HFFc6 (cell line): ENCODE measurements at places on chromosomes 1 and 21. TPM values are rescaled to one million over a fixed set of nuclear protein-coding genes. Genes with fewer than 3 reads are reported as not detected.

- no peak for DNase-seq
Measured at GRCh38 chr1:11944358-11944931, 9.9 kb downstream of the PLOD1 start.

Gene BEST4
- total RNA-seq: 0.12 to 0.15 TPM (median 0.12 TPM) in 3 replicates

Gene MEAF6
- 56.8 to 61.9 TPM (median 58.6 TPM) in 3 replicates for total RNA-seq

- DNase-seq: no peak
Measured at GRCh38 chr1:209670441-209671082, 4.7 kb upstream of the G0S2 start.

Gene RASAL2
- 23.7 to 30.4 TPM (median 27.5 TPM) in 3 replicates for total RNA-seq

Gene GPR37L1
- total RNA-seq: not detected in 3 replicates

DNA sequence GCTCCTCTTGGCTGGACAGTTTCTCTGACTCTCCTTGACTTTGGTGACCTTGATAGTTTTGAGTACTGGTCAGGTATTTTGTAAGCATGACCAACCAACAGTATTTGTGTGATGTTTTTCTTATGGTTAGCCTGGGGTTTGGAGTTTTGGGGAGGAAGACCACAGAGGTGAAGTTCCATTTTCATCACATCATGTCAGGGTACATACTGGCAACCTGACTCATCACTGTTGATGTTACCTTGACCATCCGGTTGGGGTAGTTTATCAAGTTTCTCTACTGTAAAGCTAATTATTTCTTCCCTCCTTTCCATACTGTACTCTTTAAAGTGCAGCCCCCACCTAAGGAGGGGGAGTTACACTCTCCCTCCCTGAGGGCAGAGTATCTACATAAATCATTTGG, 13.4 kb downstream of the OSCP1 start:
- peak; percentile 6 for DNase-seq

Gene OR2T29
- not detected in 3 replicates for total RNA-seq

DNA sequence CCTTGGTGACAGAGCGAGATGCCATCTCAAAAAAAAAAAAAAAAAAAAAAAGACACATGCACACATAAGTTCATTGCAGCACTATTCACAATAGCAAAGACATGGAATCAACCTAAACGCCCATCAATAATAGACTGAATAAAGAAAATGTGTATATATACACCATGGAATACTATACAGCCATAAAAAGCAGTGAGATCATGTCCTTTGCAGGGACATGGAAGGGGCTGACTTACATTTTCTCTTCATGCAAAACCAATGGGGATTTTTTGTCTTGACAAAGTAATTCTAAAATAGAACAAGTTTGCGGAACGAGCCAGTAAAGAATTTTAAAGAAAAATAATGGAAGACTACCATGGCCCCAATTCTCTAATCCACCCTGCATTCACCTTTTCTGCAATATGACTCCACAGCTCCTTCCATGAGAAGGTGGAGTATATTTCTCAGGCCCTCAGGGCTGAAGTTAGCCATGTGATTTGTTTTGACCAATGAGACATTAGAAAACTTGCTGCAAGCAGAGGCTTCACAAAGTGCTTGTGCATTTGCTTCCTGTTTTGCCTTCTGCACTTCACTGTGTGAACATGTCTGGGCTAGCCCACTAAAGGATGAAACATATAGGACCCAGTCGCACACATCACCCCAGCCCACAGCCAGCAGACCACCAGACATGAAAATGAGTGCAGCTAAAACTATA, 78.8 kb upstream of the NR5A2 start:
- no peak for DNase-seq

DNA sequence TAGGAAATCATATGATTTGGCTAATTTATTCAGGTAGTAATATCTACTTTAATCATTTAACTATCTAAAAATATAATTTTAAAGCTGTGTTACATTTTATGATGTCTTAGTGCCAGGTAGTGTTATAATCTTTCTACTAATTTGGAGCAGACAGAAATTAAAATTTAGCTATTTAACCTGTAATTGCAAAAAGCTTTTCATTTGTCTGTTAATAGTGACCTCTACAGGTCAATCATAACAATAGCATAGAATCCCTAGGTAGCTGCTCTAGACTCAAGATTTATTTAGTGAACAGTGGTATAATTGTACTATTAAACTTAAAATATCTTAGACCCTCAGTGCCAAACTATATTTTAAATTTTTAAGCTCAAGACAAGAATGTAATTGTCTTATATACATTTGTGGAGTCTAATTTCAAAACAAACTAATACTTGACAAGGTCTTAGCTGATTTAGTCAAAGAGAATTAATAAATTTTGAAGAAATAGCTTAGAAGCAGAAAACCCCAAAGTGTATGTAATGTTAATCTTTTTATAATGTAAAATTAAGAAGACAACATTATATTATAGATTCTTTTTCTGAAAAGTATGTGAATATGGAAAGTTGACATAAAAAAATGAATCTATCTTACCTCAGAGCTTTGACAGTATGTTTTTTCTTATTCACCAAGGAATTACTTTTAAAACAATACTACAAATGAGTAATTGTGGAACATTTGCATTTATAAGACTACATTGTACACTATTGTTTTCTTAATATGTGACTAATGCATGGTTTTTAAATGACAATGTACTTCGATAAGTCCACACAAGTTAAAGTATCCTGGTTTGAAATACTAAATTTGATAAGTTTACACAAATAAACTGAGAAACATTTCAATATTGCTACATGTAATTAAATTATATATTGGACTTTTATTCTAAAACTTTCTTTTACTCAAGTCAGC, 64.1 kb upstream of the RNPC3 start:
- peak; percentile 34 for DNase-seq

DNA sequence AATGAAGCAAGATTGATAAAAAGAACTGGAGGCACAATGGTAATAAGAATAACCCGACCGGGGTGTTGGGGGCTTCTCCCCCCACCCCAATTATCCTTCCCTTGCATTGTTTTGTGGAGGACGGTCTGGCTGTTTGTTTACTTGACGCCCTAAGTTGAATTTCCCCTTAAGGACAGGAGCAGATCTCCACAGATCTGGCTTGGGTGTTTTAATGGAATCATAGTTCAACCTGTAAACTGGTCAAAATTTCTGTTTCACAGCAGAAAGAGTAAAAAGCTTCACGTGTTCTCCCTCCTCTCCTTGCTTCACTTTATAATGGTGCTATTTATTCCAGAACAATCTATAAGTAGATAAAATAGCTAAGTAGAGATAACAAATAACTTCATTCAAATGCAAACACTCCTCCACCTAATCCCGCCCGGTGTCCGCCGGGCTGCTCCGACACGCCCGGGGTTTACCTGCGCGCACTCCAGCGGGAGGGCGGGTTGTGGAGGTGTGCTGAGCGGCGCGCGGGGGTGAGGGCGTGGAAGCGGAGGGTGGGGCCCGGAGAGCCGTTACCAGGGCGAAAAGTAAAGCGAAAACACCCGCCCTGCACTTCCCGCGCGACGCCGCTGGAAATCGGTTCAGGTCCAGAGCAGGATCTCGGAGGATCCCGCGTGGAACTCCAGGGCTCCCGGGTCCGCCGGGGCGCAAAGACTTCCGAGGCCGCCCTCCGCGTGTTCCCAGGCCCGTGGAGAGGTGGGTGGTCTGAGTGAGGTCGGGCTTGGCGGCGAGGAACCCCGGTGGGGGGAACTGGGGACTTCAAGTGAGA, 2.0 kb upstream of the ATF3 start:
- DNase-seq: no peak

Gene TNNI3K
- not detected in 3 replicates for total RNA-seq

- peak; percentile 65 for DNase-seq
Measured at GRCh38 chr1:39103328-39104157, 77.4 kb downstream of the NDUFS5 start.

Gene KIF2C
- total RNA-seq: 15.6 to 45.0 TPM (median 36.2 TPM) in 3 replicates

Gene MCOLN3
- total RNA-seq: 0.19 to 0.26 TPM in 2 of 3 replicates, not detected in the other

Gene IFNLR1
- not detected in 3 replicates for total RNA-seq

Gene VAMP3
- 144 to 164 TPM (median 154 TPM) in 3 replicates for total RNA-seq

Gene OR2C3
- not detected in 3 replicates for total RNA-seq

Gene PRKAA2
- 0.05 to 0.39 TPM (median 0.35 TPM) in 3 replicates for total RNA-seq

- no peak for DNase-seq
Measured at GRCh38 chr1:199720496-199720895, 307.0 kb upstream of the NR5A2 start.

GRCh38 chr1:177710696-177711620, 258.9 kb downstream of the SEC16B start:
- DNase-seq: no peak

Gene DNM3
- 0.21 to 0.64 TPM (median 0.40 TPM) in 3 replicates for total RNA-seq

Gene LRRC71
- total RNA-seq: 0.43 TPM in 1 of 3 replicates, not detected in the others
